ENCODE measurements at places on chromosomes 6 and 20.

DNA sequence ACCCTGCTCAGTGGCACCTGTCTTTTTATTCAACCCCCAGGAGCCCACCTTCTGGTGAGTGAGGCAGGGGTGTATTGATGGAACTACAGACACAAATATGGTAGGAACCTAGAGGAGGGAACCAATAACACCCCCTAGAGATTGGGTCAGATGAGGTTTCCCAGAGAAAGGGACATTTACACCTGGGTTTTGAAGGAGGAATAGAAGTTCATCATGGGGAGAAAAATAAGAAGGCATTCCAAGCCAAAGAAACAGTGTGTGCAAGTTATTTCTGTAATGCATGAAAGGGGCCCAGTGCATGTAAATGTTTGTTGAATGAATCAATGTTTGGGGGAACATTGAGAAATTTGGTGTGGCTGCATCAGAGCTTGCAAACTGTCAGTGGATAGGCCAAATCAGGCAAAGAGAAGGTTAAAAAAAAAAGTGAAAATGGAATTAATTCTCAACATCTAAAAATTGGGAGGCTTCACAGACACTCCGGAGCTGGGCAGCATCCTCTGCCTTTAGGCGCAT is 11.1 kb upstream of the KIAA1755 start:
- DNase-seq: no peak

DNA sequence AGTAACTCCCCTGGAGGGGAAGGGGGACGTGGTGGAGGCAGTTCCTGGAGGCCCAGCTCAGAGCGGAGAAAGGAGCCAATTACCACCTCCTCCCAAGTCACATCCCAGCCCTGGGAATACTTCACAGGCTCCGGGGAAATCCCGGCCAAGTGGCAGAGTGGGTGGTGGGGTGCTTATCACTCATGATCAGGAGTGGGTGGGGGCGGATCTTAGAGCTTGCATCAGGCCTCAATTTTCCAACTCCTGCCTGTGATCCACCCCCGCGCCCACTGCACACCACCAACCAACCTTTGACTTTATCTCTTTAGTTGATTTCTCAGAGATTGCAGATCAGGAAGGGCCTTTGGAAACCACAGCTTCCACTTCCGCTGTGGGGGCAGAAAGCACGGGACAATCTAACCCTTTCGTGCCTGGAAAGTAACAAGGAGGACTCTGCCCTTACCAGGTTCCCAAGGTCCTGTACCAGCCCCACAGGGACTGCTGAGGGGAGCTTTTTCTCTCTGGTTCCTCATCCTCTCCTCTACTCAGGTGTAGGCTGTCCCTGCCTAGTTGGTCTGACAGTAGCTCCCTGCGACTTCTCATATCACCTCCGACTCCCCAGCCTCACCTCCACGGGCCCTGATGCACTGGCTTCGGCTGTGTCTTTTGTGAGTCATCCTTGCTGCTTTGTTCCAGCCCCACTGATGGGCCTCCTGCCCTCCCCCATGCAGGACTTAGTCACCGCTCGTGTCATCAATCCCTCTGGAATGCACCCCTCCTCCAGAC is 24.9 kb upstream of the IER3 start:
- DNase-seq: no peak

DNA sequence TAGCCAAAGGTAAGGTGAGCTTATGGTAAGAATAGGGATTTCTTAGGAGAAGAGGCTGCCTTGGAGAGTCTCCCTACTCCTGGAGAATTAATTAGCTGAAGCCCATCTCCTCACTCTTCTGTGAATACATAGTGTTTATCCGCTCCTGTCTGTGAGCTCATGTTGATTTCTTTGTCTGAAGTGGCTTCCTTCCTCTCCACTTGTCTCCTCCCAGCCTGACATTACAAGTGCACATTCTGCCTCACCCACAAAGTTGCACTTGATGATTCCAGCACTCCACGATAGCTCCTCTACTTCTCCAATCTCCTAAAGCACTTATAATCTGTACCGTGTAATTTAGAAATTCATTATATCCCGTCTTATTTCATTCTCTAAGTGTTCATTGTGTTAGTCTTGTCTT is 287.2 kb downstream of the QKI start:
- DNase-seq: no peak

- no peak for DNase-seq
Measured at GRCh38 chr6:11358904-11359830, 126.7 kb upstream of the NEDD9 start.

- DNase-seq: no peak
Measured at GRCh38 chr6:22072949-22073348, 223.9 kb downstream of the PRL start.

GRCh38 chr6:38080360-38080759 is 260.8 kb downstream of the ZFAND3 start:
- DNase-seq: no peak

DNA sequence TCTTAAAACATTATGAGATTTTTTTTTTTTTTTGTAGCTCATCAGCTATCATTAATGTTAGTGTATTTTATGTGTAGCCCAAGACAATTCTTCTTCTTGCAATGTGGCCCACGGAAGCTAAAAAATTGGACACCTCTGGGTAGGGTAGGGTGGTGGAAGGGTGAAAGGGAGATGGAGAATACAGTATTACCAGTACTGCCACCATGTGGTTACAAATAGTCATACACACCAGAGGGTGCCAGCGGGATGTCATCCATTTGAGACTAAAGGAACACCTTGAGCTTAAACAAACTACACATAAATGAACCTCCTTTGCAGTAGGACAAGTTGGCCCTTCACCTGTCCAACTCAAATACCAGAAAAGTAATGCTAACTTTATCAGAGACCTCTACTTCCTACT is 601.9 kb downstream of the HTR1B start:
- DNase-seq: no peak

DNA sequence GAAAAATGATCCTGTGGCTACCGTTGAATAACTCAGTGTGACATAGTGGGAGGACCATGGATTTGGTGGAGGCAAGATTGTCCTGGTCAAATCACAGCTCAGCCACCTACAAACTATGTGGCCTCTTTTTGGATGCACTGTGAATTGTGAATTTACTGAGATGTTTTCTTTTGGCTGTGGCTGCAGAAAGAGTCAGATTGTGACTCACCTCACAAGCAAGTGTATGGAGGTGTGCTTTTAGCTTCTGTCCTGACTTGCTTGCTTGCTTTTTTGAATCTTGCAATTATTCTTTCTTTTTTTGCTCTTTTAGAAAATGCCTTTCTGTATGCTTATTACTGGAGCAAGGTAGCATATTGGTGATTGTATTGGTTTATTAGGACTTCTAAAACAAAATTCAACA is 122.9 kb upstream of the FOXO3 start:
- DNase-seq: no peak

DNA sequence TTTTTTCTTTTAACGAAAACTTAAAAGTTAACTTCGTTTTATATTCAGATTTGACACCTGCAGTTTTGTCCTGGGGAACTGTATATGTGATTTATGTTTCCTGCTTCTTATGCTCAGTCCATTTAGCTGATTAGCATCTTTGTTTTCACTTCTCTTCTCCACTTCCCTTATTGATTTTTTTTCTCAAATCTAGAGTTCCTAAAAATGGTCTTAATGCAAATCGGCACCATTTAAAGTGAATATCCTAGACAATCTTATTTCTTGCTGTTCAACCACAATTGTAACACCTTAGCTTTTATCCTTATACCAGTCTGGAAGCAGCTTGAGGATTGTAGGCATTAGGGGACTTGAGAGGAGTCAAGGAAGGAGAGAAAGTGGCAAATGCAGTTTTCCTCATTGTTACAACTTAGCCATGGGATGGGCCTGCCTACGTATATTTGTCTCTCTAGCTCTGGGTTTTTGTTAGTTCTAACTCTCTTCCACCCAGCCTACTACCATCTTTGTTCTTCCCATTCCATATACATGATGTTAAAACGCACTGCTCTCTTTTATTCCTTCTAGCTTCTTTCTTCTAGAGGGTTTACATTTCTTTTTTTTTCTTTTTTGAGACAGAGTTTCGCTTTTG is 8.5 kb downstream of the QRSL1 start:
- no peak for DNase-seq

- no peak for DNase-seq
Measured at GRCh38 chr6:167570460-167571400, 245.8 kb downstream of the TTLL2 start.

GRCh38 chr6:57317060-57317943 is at the start of gene PRIM2:
TSS of gene PRIM2 (plus strand) at chr6:57317630. CDS start at chr6:57318446, 816 bp downstream.
- peak; percentile 73 for DNase-seq

GRCh38 chr6:132872923-132873322 is 58.6 kb downstream of the RPS12 start:
- DNase-seq: no peak

DNA sequence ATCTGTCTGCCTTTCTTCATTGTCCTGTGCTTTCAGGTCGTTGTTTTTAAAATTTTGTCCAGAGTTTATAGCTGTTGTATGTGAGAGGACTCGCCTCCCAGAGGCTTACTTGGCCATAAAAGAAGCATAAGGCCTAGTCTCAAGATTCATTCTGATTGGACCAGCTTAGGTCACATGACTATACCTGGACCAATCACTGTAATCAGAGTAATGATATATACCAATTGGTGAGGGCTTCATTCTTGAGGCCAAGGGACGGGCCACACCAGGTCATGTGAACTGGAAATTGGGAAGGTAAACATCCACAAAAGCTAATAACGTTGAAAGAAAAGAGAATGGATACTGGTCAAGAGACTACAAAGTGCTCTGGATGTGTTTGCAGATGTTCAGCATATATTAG is 141.4 kb upstream of the SULF2 start:
- DNase-seq: no peak

DNA sequence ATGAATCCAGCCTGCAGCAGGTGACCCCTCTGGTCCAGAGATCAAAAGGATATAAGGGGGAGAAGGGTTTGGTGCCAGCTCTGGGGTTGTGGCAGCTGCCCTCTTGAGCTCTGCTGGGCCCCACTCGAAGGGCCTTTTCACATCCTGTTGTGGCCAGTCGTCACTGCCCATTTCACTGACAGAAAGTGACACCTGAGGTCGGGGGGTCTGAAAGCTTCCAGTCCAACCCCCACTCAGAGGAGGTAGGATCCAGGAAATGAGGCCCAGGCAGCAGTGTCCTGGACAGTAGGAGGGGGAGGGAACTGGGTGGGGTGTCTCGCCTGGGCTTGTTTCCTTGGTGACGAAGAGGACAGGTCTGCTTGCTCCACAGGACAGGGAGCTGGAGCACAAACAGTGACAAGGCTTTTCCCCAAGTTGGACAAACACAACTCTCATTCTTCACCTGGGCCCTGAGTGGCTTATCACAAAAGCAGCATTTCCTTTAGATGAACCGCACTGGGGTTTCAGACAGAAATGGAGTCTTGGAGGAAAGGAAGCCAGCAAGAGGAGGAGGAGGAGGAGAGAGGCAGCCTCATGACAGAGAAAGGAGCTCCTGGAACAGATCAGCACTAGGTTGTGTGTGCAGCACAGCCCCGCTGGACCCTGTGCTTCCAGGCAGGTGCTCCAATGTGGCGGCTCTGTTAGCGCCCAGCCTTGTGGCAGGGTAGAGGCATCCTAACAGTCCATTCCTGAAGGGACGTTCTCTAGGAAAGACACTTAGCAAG is 11.0 kb downstream of the FRS3 start:
- no peak for DNase-seq

DNA sequence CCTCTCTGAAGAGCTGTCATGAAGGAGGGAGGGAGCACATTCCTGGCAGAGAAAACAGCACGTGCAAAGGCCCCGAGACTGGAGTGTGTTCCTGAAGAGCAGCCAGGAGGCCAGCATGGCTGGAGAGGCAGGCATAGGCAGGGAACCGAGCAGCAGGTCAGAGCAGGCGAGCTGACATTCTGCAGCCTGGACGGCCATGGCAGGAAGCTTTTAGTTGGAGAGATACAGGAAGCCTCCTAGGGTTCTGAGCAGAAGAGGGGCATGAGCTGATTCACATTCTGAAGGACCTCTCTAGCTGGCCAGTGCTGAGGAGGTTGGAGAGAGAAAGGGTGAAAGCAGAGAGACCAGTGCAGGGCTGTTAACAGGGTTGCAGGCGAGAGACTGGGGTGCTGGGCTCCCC is 29.7 kb downstream of the POFUT1 start:
- no peak for DNase-seq

DNA sequence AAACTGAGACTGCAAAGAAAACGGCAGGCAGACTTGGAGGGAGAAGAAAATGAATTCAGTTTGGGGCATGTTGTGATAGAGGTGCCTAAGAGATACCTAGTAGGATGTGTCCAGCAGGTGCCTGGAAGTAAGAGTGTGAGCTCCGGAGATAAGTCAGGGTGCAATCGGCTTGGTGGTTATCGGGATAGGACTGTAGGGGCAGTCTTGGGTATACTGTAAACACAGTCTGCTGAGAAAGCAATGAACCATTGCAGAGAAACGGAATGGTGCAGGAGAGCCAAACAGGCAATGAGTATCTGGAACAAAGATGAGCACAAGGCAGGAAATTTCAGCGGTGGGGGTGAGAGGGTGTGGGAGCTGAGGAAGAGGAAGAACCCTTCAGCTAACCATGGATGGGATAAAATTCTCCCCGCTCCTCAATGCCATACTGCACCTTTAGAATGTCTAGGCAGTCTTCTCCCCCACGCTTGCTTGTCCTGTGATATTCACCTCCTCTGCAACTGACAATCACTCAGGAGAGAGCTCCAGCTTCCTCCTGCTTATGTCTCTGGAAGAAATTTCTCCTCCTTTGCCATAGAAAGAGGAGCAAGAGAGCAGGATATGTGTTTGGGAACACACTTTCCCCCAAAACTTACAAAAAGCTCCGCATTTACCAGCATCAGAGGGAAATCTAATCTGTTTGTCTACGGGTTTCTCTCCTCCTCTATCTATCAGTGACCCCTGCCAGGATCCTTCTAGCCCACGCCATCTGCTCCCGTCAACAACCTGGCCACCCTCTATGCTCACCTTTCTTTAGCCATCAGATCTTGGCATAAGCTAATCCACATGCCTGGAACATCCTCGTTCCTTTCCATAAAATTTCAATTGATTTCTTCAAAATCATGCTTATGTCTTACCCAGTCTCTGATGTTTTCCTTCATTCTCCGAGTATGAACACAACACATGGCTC is 381.7 kb upstream of the JARID2 start:
- no peak for DNase-seq

DNA sequence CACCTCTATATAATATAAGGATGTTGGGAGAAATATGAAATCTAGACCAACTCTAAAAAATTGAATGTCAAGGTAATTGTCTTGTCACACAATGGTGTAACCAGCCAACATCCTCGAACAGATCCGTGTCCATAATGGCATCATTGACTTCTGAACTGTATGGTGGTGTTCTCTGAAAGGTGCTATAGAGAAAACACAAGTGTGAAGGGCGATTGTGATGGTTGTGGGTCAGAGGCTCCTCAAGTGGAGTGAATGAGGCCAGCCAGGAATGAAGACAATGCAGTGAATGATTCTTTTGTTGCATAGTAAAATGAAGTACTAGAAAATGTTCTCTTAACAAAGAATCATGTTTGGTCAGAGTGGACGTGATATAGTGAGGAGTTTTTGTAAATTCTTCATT is 58.3 kb downstream of the CARMIL1 start:
- DNase-seq: no peak

GRCh38 chr6:139490482-139490881 is 116.0 kb upstream of the CITED2 start:
- DNase-seq: no peak

- no peak for DNase-seq
Measured at GRCh38 chr6:7264686-7265384, 48.2 kb downstream of the SSR1 start.

- no peak for DNase-seq
Measured at GRCh38 chr6:70424291-70424690, 11.0 kb downstream of the FAM135A start.

GRCh38 chr6:70686548-70687133 is 19.0 kb downstream of the SMAP1 start:
- DNase-seq: no peak
